ENCODE measurements at places on chromosomes 5 and 9.

DNA sequence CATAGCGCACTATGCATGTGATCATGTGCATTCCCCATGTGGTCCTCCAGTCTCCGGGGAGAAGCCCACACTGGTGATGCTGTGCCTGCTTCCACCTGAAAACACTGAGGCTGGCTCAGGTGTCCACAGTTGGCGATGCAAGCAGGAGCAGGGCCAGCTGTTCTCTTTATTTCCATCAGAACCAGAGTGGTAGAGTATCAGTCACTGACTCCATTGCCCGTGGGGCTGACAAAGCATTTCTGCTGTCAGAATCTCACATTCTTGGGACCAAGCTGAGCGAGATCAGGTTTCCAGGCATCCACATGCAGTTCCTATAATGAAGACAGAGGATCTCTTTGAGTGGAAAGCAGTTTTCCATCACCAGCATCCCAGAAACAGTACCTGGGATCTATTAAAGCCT is 52.5 kb downstream of the GADD45G start:
- no peak for DNase-seq

DNA sequence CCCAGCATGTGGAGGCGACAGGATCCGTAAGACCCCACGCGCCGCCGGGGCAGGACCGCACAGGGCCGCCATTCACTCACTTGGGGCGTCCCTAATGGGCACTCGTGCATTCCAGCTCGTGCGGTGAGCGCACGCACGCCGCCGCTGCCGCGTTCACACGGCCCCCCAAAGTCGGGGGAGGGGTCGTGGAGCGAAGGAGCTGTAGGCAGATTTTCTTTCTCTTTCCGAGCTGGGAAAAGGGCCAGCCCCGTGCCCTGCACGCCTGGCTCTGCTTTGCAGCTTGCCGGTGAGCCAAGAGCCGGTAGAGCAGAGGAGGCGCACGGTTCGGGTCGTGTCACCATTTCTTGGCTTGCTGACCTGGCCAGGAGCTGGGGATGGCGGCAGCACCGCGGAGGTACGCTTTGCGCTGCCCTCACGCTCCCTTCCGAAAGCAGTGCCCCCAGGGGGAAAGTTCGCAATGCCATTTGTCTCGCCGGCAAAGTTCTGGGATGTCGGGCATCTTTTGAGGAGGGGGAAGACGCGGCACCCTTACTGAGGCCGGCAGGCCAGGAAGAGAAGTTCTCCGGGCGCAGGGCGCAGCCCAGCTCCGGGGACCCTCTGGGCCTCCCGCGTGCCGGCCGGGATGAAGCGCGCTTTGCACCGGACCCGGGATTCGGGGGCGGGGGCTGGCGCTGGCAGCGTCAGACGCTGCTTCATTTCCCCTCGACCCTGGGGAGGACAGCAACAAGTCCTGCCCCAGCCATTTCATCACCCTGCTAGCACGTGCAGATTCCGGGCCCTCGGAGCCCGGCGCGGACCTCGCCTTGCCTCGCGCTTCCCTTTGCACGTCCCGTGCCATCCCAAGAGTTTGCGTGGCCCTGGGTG is 898 bp downstream of the STC2 start:
- DNase-seq = no peak

DNA sequence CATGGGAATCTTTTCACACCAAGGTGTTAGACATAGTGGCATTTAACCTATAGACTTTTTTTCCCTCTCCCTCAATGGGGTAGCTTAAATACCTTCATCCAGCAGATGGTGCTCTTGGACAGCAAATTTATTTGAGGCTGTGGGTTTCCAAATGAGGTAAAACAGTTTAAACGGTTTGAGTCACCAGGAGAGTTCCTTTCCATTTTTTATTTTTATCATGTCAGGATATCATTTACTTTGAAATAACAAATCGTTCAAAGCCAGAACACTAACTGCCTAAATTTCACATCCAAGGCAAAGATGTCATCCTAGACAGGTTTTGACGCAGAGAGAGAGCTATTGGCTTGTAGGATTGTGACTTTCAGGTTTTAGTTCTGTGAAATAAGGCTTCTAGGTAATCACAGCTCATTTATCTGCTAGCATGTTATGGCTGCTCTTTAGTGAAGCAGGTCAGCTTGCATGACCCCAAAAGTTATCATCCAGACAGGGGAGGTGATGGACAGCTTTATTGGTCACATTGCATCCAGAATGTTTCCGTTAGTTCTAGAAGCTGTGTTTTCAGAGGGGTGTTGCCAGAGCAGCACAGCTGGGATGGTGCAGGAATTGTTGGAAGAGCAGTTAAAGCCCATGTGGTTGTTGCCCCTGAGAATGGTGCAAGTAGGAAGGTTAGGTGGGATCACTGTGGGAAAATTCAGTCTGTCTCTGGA is 69.8 kb downstream of the KDM4C start:
- DNase-seq = peak; percentile 55

DNA sequence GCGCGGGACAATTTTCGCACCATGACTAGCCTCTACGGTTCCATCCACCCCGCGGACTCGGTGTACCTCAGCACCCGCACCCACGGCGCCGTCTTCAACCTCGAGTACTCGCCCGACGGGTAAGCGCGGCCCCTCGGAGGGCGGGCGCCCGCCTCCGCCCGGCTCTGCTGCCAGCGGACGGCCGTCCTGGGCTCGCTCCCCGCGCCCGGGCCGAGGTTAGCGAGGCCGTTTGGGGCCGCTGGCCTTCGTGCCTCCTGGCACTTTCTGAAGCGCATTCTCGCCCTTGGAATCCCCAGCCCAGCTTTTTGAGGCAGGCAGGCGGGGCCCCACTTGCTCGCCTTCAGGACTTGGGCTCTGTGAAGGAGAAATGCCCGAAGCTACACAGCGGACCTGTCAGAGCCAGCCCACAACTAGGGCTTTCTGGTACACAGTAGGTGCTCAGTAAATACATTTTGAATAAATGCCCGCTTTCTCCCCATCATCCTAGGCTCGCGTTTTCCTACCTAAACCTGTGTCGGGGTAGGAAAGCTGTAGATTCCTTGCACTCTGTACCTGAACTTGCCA is 772 bp downstream of the DCAF10 start:
- DNase-seq = no peak

GRCh38 chr5:72555871-72556270 is 48.7 kb upstream of the ZNF366 start:
- no peak for DNase-seq

DNA sequence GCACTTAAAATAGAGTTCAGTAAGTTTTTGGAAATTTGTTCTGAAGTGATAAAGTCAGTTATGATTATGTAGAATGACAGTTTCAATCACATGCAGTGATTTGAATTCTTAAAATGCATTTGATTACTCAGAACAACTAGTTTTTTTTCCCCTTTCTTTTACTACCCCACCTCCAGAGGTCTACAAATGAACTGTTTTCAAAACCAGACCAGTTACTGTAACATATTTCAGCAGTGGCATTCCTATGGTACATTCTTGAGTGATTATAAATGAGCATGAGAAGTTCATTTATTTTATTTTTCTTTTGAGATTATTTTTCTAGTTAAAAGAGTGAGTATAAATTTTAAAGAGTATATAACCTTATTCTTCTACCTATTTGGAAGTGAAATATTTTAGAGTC is 71.6 kb downstream of the NNT start:
- DNase-seq = no peak

Data from NCI-H1694 treated with DMSO at 0.1 percent for 48 hours (cell line).